ENCODE measurements at places on chromosomes 6 and 20.

- no peak for DNase-seq
Measured at GRCh38 chr20:32806356-32806755, 13.4 kb upstream of the MAPRE1 start.

- no peak for DNase-seq
Measured at GRCh38 chr6:75101896-75102295, 104.0 kb downstream of the COL12A1 start.

GRCh38 chr6:137799950-137800568, 67.0 kb upstream of the TNFAIP3 start:
- DNase-seq: no peak

DNA sequence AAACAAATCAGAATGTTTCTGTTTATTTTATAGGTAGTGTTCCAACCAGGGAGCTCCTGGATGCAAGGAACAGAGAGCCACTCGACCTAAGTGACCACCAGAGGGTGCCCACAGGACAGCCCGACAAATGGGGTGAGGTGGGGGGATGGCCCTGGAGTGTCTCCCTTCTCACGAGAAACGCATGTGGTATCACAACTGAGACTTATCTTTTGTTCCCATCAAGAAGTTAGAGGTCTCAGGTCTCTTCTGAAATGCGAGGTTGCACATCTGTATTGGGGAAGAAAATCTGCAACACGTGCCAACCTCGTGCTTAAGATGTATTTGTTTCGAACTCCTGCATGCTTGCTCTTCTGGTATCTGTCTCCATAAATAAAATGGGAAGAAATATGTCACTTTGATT, 104.0 kb downstream of the ISM1 start:
- no peak for DNase-seq

DNA sequence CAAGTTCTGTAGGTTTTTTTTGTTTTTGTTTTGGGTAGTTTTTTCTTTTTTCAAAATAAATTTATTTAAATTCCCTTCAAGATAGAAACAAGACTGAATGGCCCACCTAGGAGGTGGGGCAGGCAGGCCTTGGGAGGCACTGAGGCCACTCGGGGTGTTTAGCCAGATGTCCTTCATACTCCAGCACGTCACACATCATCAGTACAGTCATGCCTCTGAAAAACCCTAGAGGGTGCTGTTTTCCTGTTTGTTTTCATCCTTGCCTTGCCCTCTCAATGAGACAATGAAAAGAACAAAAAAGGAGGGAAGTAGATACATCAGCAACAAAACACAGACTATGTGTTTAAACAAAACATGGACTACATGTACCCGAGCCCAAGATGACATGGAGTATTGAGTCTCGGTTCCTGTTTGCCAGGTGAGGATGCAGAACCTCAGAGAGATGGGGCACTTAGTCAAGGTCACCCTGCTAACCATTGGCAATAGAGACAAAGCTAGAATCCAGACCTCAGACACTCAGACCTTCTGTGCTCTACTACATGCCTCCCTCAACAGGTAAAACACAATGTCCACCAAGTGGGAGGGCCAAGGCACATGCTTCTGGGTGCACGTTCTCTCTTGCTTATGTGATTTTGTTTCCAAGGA, 26.8 kb upstream of the CLIC5 start:
- DNase-seq: peak; percentile 33

- DNase-seq: no peak
Measured at GRCh38 chr6:18693881-18694280, 306.7 kb downstream of the RNF144B start.

DNA sequence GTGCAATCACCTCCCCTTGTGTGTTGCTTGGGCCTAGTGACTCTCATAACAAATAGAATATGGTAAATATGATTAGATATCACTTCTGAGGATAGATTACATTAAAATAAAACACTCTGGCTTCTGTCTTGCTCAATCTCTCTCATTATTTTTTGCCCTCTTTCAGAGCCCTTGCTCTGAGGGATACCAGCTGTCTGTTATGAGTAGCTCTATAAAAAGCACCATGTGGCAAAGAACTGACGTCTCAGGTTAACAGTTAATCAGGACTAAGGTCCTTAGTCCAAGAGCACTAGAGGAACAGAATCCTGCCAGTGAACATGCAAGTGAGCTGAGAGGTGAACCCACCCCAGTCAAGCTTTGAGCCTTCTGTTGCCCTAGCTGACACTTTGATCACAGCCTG, 402.2 kb upstream of the HTR1E start:
- no peak for DNase-seq

- DNase-seq: no peak
Measured at GRCh38 chr6:10479939-10480700, 41.0 kb upstream of the GCNT2 start.

DNA sequence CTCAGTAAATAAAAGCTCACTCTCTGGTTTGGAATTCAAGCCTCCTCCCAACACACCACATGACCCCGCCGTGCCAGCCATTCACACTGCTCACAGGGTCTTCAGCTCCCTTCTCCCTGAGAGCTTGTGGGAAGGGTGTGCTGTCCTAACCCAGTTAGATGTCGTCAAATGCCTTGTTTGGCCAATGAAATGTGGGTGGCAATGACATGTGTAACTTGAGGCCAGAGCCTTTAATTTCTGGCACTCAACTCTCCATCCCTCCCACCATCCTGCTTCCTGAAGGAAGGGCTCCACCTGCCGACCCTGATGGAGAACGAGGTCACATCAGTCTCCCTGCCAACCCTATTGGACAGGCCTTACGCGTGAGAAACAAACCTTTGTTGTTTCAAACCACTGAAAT, 224.5 kb upstream of the AGPAT4 start:
- no peak for DNase-seq

GRCh38 chr20:1537731-1538058, 19.8 kb downstream of the SIRPD start:
- DNase-seq: no peak

DNA sequence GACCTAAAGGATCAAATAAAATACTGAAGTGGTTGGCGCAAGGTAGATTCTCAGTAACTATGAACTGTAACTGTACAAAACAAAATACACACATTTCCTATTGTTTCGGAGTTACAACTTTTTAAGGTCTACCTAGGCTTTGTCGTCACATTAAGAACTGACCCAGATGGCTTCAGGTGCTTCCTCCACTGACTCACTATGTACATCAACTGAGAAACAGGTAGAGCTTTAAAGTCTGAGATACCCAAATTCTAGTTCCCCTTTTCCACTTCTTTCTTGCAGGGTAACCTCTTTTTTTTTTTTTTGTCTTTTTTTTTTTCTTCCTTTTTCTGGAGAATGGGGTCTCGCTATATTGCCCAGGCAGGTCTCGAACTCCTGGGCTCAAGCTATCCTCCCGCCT, 5.5 kb downstream of the SNRPB start:
- DNase-seq: no peak

- no peak for DNase-seq
Measured at GRCh38 chr20:4617484-4617883, 104.2 kb upstream of the PRND start.

DNA sequence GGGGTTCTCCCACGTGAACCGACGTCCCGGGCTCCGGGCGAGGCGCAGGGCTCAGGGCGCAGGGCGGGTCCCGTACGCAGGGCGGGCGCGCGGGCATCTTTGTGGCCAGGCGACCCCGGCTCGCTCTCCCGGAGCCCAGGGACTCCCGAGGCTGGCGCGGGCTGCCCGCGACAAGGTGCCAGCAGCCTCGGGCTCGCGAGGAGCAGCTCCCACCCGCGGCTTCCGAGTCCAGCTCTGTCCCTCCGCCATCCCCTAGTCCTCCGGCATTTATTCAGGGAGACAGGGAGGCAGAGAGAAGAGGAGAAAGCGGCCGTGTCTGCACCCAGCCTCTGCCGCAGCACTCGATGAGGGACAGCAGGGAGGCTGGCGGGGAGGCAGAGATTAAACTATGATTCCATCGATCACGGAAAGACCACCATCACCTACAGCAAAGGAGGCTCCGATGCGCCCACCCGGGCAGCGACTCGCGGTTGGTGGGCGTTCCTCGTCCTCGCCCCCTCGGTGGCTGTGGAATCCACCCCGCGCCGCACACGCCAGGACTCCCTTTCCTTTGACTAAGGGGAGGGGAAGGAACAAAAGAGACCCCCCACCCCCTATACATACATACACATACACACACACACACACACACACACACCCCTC, 1.1 kb downstream of the RGS17 start:
- DNase-seq: no peak

DNA sequence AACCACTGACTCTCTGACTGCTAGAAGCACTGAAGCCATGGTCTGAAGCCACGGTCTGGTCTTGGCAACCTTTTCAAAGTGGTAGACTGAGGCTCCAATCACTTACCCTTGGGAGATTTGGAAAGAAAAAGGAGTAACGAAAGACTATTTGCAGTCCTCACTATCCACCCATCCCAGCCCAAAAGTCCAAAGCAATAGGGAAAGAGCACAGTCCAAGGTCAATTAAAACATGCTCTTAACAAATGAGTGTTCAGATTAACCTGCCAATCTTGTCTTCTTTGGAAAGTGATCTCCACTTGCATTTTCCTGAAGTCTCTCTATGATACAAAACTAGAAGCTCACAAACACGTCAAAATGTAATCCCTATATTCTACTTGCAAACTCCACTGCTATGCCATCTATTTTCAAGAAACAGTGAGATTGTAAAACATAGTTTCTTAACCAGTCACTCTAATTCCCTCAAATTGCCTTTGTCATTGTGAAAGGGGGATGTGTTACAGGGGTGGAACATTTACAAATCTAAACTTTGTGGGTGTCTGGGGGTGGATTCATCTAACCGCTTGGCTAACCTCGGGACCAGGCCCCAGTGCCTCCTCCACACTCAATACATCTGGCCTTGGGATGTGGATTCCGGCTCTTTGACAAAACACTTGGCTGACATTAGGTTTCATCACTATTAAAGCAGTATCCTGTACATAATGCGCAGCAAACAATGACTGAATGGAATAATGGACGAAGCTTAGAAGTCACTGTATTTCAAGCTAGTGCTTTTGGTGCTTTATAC, 56.4 kb downstream of the B4GALT5 start:
- DNase-seq: no peak

GRCh38 chr6:149924206-149924932, 1.4 kb upstream of the RAET1G start:
- DNase-seq: no peak

DNA sequence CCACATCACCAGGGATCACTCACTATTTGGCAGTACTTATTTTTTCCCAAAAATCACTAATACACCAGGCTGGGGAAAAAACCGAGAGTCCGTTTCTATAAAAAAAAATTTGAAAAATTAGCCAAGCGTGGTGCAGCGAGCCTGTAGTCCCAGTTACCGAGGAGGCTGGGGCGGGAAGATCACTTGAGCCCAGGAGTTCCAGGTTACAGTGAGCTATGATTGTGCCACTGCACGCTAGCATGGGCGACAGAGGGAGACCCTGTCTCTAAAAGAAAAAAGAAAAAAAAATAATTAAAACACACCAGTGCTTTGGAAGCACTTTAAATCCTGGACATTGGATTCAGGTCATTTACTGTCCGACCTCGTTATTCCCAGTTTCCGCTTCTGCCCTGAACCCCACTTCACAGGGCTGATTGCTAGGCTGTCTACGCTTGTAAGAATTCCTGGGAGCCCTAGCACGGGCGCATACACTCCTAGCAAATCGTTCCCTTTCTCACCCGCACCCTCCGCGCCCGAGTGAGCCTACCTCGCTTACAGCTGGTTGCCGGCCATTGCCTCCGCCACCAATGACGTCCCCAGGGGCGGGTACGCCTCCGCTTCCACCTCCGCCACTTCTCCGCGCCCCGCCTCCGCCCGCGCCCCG, at the start of gene TPMT:
Gene TPMT (minus strand): TSS at position 571 of the 643 bp plus-strand sequence. CDS start 5,950 bp downstream, outside the sequence.
- no peak for DNase-seq

GRCh38 chr6:143505537-143505936, 6.0 kb downstream of the FUCA2 start:
- no peak for DNase-seq

- DNase-seq: no peak
Measured at GRCh38 chr6:133542056-133542821, 301.1 kb downstream of the EYA4 start.

GRCh38 chr20:11796026-11796425, 121.7 kb upstream of the BTBD3 start:
- no peak for DNase-seq

GRCh38 chr6:106469882-106470281, 109.4 kb downstream of the CRYBG1 start:
- no peak for DNase-seq

- no peak for DNase-seq
Measured at GRCh38 chr6:40688214-40688761, 101.1 kb upstream of the LRFN2 start.

- DNase-seq: peak; percentile 90
Measured at GRCh38 chr20:32474967-32475811, 109.9 kb downstream of the NOL4L start.

DNA sequence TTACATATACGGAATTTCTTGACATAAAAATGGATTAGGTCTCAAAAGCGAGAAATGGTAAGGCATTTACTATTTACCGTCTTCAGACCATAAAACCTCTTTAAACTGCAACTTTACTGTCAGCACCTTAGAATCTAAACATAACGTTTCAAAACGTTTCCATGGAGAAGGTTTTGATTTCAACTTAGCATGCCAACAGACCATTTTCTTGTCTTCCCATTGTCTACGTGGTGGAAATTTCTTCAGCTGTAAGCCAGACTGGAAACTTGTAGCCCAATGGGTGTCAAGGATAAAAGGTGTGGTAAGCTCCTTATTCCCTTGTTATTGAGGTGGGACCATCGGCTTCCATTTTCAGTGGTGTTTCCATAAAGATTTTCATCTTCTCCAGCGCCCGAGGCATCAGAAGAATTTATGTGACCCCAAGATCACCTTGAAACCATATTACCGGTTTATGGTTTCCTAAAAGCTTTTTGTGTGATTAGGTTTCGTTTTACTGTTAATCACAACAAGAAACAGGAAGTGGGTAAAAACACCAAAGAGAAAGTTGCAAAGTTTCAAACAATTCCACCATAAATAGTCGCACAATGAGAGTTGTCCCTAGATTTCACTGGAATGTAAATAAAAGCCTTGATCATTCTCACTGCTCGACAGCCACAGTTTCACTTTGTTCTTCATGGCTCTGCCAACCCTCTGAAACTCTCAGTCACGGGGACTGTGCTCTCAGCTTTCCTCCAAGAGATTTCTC, 63.0 kb upstream of the CD2AP start:
- DNase-seq: peak; percentile 52

GRCh38 chr6:132253211-132253610, 148.1 kb downstream of the MOXD1 start:
- DNase-seq: no peak

- DNase-seq: no peak
Measured at GRCh38 chr20:58991715-58992114, 10.7 kb downstream of the NELFCD start.

DNA sequence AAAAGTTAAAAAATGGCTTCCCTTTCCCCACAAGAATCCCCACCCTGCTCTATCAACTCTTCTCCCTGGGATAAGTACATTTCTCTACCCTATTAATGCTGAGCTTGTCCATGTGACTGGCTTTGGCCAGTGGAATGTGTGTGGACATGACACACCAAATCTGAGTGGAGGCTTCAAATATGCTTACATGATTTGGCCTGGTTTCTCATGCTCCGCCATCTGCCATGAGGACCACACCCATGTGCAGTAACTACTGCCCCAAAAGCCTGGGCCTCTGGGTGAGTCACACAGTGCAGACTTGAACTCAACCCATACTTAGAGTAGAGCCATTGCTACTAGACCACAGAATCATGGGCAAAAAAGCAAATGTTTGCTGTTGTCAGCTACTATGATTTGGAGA, 65.4 kb downstream of the PRND start:
- no peak for DNase-seq
